ENCODE measurements at places on chromosomes 16 and 17. TPM values are rescaled to one million over a fixed set of nuclear protein-coding genes. Genes with fewer than 3 reads are reported as not detected.

- DNase-seq, result no peak
- no peaks in the 10 kb centered on the region for H3K36me3 ChIP-seq
- no peak overlapping the region for H3K27ac ChIP-seq
- no peaks in the 10 kb centered on the region for H3K27me3 ChIP-seq
- H3K4me3 ChIP-seq, result no peak overlapping the region
Observed at GRCh38 chr16:56918467-56919012, 13.4 kb upstream of the HERPUD1 start.

DNA sequence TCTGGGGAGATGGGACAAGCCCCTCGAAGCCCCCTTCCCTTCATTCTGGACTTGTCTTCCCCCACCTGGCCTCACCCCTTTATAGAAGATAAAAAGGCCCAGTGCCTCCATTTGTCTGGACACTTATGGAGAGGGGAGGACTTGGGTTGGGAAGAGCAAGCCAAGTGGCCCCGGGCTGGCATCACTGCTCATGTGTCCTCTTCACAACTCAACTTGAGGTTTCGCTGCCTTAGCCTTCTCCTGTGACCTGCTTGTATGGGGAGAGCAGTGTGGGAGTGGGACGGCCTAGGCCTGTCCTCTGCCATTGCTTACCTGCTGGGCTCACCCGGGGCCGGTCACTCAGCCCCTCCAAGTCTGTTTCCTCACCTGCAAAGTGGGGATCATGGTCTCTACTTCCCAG is 1.4 kb downstream of the PAQR4 start:
- H3K27ac ChIP-seq, result no peak overlapping the region
- H3K27me3 ChIP-seq, result peaks cover 14% of the 10 kb centered on the region
- no peaks in the 10 kb centered on the region for H3K36me3 ChIP-seq
- H3K4me1 ChIP-seq, result peaks cover 3% of the 10 kb centered on the region
- H3K4me3 ChIP-seq, result no peak overlapping the region

DNA sequence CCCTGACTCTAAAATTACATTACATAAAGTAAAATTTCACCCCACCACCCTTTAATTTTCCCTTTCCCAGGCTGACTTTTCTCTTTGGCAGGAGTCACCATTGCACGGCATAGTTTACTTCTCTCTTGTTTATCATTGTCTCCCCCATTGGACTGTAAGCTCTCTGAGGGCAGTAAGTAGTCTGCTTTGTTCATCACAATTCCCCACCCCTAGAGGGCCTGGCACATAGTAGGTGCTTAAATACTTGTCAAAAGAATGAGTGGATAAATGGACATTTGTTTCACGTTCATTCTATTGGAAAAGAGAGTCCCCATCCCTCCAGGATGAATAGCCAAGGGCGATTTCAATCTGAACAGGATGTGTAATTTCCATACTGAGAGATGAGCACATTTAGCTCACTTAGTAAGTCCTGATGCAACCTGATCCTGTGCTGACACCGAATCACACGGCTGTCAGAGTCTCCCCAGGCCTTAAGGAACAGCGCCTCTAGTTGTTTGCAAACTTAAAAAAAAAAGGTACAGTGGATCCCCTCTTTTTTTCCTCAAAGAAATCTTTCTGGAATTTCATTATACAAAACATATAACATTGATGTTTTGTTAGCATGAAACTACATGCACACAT is 54.0 kb downstream of the AKAP1 start:
- no peaks in the 10 kb centered on the region for H3K4me1 ChIP-seq
- H3K36me3 ChIP-seq, result no peaks in the 10 kb centered on the region
- no peak overlapping the region for H3K4me3 ChIP-seq
- H3K27ac ChIP-seq, result no peak overlapping the region

GRCh38 chr16:1707193-1707790 is 1.3 kb downstream of the MAPK8IP3 start:
- peaks cover 3% of the 10 kb centered on the region for H3K36me3 ChIP-seq
- peak overlapping the region; percentile 52 for H3K4me3 ChIP-seq
- no peaks in the 10 kb centered on the region for H3K27me3 ChIP-seq
- peaks cover 16% of the 10 kb centered on the region for H3K4me1 ChIP-seq
- DNase-seq, result no peak

DNA sequence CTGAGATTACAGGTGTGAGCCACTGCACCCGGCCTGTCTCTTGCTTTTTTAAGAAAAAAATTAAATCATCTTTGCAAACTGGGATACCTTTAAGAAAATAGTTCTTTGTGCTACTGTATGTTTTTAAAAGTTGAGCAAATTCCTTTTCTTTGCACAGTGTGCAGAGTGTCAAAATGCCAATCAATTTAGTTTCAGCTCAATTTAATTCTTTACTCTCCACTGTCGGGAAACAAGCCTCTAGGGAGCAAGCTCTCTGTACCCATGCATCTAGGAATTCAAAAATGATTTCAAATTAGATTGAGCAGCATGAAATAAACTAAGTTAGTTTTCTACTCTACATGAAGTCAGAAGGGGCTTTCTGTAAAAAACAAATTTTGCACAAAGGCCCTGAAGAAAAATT is 141.5 kb upstream of the CORO6 start:
- no peaks in the 10 kb centered on the region for H3K36me3 ChIP-seq
- H3K4me1 ChIP-seq, result peaks cover 3% of the 10 kb centered on the region
- H3K4me3 ChIP-seq, result no peak overlapping the region

DNA sequence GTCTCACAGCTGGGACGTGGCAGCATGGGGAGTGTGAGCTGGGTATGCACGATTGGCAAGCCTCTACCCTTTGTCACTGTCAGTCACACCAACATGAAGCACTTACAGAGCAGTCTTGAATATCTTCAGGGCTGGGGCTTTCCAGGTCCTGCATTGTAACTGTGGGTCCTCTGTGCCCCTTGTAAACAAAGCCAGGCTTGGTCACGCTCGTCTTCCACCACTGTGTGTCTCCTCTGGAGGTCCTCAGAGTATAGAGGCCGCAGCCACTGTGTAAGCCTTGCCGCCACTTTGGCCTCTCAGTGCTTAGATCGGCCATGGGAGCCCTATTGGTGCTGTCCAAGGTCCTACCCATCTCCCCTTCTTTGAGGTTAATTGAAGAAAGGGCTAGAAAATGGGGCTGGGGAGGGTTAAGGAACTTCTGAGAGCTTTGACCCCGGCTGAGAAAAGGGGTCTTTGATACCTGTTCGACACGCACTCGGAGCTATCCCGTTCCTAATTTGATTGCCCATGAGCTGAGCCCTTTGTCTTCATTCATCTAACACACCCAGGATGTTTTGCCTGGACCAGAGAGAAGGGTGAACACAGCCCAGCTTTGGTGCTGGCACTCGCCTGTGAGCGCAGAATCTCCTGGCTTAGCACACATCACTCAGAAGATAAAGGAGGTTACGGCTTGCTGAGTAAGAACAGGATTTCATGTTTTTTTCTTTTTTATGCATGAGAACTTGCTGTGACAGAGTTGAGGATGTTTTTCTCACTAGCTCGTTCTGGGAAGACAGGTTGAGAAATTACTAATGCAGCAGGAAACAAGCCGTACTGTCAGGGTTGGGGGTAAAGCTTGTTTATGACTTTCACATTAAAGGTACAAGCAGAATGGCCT is 267.9 kb downstream of the CPPED1 start:
- no peak for DNase-seq
- H3K4me3 ChIP-seq, result no peak overlapping the region
- H3K27me3 ChIP-seq, result no peaks in the 10 kb centered on the region
- no peaks in the 10 kb centered on the region for H3K36me3 ChIP-seq

DNA sequence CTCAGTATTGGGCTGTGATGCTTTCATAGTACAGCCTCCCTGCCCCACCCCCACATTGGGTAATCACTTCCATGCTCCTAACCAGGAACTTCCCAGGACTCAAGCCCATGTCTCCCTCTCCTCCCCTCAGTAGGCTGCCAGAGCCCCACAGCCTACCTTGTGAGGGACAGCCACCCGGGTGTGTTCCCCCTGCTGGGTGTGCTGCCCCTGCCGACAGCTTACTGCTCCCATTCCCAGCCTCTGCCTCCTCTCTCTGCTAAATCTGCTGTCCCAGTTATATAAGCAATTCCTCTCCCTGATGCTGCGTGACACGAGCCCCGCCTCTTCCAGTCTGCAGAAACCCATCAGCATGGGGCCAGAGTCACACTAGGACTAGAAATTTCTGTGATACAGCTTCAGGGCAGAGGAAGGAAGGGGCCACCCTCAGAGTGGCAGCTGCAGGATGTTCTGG is at the start of gene RSKR:
TSS of gene RSKR (minus strand) at position 255 of the 451 bp plus-strand sequence. CDS start at position 231, 24 bp downstream.
- no peaks in the 10 kb centered on the region for H3K27me3 ChIP-seq
- DNase-seq, result no peak
- H3K27ac ChIP-seq, result no peak within 1 kb of the TSS
- no peak within 1 kb of the TSS for H3K4me3 ChIP-seq

DNA sequence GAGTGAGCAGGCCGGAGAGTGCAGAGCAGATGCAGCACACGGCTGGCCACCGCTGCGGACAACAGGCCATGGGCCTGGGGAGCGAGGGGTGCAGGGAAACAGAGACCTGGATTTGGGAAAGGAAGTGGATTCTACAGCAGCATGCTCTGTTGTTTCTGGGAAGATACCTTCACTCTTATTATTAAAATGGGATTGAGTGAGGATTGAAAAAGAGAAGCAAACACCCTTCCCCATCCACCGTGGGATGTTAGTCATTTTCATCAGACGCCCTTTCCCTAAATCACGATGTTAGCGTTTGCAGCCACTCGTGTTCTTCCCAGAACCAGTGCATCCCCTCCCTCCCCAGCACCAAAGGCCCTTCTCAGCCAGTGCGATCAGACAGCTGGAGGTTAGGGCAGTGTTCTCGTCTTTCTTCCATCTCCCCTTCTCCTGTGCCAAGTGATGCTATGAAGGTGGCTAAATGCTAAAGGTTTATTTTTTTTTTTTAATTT is 196.5 kb upstream of the CHMP6 start:
- DNase-seq, result peak; percentile 66
- no peak overlapping the region for H3K27ac ChIP-seq
- no peak overlapping the region for H3K4me3 ChIP-seq
- no peaks in the 10 kb centered on the region for H3K36me3 ChIP-seq

- H3K27me3 ChIP-seq, result no peaks in the 10 kb centered on the region
- H3K27ac ChIP-seq, result no peak overlapping the region
- no peak for DNase-seq
- H3K4me3 ChIP-seq, result no peak overlapping the region
Observed at GRCh38 chr16:867421-868385, 67.2 kb upstream of the GNG13 start.

- no peak overlapping the region for H3K27ac ChIP-seq
- H3K4me3 ChIP-seq, result no peak overlapping the region
- no peaks in the 10 kb centered on the region for H3K36me3 ChIP-seq
- H3K4me1 ChIP-seq, result no peaks in the 10 kb centered on the region
- no peak for DNase-seq
Observed at GRCh38 chr16:73750639-73751038, 546.0 kb upstream of the PSMD7 start.

DNA sequence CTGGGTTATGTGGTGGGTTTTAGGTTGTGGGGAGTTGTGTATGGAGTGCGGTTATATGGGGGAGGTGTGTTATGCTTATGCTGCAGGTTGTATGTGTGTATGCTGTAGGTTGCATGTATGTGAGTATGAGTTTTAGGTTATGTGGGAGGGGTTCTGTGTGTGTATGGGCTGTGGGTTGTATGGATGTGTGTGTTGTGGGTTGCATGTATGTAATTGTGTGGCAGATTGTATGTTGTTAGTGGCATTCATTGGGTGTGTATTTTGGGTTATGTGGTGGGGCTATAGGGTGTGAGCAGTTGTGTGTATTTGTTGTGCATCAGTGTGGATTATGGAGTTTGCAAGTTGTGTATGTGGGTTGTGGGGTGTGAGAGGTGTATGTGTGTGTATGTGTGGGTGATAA is 277.4 kb downstream of the NPIPA8 start:
- no peak for DNase-seq
- H3K4me3 ChIP-seq, result no peak overlapping the region
- peaks cover 3% of the 10 kb centered on the region for H3K27me3 ChIP-seq
- no peaks in the 10 kb centered on the region for H3K36me3 ChIP-seq
- no peak overlapping the region for H3K27ac ChIP-seq

MT1F gene
- total RNA-seq, result 3.6 TPM

DNAH2 gene
- 12.5 TPM for total RNA-seq

CD300H gene
- 1.1 TPM for total RNA-seq

COL1A1 gene
- 443 TPM for total RNA-seq

TMIGD1 gene
- not detected for total RNA-seq

ABCC3 gene
- total RNA-seq, result 18.3 TPM

All from lung (tissue), 17 donors.